ENCODE measurements at places on chromosomes 4 and X.
A peak's percentile ranks its signal among the peaks of the same experiment; 100 is the strongest.

DNA sequence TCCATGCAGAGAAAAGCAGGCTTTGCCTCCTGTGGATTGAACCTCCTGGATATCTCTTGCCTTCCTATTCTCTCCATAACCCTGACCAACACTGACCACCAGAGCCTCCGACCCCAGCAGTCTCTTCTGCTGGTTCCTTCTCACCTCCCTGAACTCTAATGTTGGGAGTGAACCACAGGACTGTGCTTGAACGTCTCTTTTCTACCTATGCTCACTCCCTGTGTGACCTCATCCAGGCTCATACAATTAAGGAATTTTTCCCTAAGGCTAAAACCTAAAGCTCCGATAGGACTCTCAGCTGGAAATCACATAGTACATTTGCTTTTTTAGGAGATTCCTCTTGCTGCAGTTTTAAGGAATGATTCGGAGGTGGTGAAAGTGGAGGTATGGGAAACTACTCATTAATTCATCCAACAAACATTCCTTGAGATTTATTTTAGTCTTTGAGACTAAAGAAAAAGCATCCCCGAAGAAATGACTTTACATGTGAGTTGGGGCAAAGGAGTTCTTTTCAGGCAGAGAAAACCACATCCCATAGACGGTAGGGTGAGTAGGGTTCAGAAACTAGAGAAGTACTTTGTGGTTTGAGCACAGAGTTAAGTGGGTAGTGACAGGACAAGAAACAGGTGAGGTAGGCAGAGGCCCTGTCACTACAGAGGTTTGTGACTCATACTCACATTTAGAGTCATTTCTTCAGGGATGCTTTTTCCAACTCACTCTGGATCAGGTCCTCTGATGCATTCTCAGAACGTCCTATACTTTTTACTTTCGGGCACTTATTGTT lies 30.8 kb downstream of the NDNF start:
- no peak for DNase-seq

GRCh38 chr4:151690876-151691275 lies 69.9 kb downstream of the GATB start:
- DNase-seq = no peak

- no peak for DNase-seq
Measured at GRCh38 chr4:111712093-111712677, 433.1 kb upstream of the FAM241A start.

- DNase-seq = no peak
Measured at GRCh38 chrX:119991005-119991787, 47.6 kb upstream of the NKAP start.

DNA sequence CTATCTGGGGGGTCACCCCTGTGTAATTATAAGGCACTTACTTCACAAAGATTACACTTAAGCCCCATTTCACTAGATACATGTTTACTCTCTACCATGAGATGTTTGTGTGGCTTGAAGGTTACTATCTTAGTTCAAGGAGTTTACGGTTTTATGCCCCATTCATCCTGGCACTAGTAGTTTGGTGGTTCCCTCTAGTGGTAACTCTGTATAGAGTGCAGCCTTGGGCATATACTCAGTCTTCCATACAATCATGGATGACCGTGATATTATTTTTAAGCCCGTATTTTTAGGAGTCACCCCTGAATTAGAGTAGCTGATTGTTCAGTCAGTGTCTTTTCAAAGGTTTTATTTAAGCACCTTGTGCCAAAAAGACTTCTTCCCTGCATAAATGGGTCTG lies 109.9 kb upstream of the FAM47C start:
- DNase-seq = peak; percentile 0

GRCh38 chrX:7218321-7219152 lies 70.6 kb upstream of the PUDP start:
- DNase-seq = no peak

DNA sequence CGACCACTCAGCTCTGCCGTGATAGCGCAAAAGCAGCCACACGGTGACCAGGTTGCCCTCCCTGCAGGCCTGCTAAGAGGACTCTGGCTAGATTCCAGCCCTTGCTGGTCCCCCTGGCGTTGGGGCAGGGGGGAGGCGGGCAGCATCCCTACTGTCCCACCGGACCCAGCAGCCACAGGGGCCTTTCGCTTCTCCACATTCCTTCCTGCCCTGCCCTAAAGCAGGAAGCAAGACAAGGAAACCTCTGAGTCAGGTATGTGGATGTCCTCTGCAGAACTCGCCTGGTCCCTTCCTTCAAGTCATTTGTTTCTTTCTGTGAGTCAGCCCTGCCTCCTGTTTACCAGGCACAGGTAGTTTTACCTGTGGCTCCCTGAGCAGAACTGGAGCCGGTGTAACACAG lies 60.2 kb upstream of the CLDN34 start:
- no peak for DNase-seq

GRCh38 chr4:85784947-85785346 lies 310.0 kb downstream of the ARHGAP24 start:
- no peak for DNase-seq

- no peak for DNase-seq
Measured at GRCh38 chr4:138327338-138327737, 85.2 kb upstream of the SLC7A11 start.

DNA sequence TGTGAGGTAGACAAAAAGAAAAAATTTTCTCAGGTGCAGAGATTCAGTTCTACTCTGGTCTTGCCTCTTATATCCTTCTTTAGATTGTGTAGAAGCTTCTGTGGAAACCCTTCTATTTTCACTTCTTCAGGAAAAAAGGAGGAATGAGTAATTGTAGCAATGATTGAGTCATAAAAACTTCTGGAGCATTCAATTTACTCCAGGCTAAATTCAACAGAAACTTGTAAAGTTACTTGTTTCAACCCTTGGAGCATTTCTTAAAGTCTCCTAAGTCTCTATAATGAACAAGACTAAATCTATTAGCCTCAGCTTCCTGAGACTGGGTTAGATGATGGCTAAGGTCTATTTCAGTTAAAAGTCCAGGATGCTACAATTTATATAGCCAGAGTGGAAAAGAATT lies 29.9 kb downstream of the BOD1L1 start:
- DNase-seq = peak; percentile 20

DNA sequence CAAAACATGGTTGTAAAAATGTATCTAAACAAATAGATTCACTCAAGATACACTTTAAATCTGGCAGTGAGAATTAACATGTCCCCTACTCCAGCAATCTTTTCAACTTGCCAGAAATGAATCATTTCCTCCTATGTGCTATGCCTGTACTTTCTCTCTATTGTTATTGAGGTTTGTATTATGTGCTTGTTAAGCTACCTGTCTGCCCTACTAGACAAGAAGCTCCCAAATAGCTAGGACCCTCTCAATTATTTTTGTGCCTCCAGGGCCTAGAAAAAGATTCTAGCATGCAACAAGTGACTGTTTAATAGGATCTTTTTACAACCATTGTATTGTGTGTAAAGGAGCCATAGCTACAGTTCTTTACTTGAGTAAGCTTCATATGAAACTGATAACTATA lies 3.5 kb upstream of the SAP30 start:
- peak; percentile 11 for DNase-seq

DNA sequence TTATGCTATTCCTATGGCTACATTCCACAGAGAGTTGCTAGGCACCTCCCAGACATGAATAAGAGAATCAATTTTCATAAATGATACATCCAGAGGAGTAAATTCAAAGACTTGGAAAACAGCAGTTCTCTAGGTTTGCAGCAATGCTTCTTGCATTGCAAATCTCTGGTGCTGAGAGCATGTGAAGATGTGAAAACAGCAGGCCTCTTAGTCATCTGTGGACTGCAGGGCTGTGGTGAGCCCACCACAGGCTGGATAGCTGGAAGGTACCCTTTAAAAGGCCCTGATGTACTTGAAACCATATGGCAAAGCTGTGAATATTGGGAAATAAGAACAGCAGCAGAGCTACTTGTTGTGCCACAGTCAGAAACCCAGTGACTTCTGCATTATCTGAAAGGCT lies 2135.9 kb downstream of the ARAP2 start:
- DNase-seq = peak; percentile 67

DNA sequence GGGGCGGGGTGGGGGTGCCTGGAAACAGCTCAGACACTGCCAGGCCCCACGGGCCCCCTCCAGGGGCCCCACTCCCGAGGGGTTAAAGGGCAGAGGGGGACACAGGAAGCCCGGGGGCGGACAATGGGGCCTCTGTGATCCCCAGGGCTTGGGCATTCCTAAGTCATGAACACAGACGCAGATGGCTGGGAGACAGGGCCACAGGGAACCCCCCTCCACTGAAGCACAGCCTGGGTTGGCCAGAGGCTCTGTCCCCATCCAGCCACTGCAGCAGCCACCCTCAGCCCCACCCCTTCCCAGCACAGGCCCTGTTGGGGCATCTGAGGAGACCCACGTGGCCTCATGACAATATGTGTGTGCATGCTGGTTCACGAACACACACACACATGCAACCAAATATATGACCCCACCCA lies 3.9 kb downstream of the L1CAM start:
- DNase-seq = peak; percentile 74

DNA sequence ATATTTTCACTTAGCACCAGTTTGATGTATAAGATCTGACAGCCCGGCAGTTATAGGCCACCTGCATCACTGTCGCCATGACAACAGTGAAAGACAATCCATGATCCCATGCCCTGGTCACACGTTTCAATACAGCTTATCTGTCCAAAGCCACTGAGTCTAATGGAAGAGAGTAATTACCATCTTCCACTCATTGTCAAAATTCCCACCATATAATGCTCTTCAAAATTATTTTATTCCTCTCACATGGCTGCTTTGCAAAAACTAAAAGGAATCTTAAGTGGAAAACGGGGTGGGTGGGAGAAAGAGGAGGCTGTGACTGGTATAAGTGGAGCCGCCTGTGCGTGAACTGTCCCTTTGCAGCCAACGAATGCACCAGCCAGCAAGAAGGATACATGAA lies 44.2 kb downstream of the MAML3 start:
- DNase-seq = no peak

DNA sequence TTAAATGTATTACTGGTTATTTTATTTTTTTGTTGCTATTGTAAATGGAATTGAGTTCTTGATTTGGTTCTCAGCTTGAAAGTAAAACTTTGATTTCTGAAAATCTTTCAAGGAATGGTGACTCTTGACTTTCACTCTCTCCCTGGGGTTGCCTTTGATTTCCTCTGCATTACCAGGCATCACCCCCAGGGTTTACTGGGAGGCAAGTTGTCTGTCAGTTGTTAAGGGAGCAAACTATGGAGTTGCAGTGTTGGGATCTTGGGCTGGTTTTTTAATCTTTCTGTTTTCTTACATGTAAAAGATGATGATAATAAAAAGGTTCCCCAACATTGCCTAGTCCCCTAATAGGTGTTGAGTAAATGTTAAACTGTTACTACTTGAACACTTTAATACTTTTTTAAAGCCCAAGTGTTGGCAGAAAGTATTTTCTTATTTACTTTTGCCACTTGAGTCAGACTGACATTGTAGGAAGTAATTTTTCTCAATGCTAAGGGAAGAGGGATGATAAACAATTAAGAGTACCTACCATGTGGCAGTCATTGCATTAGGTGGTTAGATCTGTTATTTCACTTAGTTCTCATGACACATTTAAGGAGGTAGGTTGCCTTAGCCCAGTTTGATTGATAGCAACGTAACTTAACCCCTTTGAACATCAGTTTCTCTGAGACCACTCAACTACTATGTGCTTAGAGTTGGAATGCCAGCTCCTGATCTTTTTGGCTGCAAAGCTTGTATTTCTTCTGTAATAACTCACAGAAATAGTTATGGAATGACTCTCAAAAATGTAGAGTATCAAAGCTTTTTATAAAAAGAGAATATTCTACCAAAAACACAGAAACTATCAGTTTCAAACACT lies 67.1 kb downstream of the DCLK2 start:
- DNase-seq = no peak

Measured in RPMI7951 (cell line).